ENCODE measurements at places on chromosomes 2 and 18. TPM values are rescaled to one million over a fixed set of nuclear protein-coding genes. Genes with fewer than 3 reads are reported as not detected.

Gene FOXD4L1
- total RNA-seq = not detected

Gene ACTG2
- not detected for total RNA-seq

Gene AAK1
- 19.7 TPM for total RNA-seq

GRCh38 chr18:49487711-49488310 lies 777 bp upstream of the C18orf32 start:
- peak; percentile 32 for DNase-seq

GRCh38 chr2:81437456-81438000 lies 1133.0 kb upstream of the LRRTM1 start:
- DNase-seq = no peak

DNA sequence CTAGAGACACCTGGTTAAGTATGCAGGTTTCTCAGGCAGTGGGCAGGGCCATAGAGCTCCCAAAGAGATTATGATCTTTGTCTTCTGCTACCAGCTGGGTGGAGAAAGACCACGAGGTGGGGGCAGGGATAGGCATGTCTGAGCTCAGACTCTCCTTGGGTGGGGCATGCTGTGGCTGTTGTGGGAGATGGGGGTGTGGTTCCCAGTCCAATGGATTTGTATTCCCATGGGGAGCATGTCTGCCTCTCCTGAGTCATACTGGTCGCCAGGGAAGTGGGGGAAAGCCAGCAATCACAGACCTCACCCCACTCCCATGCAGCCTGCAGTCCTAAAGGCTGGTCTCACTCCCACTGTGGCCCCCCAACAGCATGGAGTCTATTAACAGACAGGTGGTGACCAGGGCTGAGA lies 31.4 kb upstream of the RHOB start:
- no peak for DNase-seq

DNA sequence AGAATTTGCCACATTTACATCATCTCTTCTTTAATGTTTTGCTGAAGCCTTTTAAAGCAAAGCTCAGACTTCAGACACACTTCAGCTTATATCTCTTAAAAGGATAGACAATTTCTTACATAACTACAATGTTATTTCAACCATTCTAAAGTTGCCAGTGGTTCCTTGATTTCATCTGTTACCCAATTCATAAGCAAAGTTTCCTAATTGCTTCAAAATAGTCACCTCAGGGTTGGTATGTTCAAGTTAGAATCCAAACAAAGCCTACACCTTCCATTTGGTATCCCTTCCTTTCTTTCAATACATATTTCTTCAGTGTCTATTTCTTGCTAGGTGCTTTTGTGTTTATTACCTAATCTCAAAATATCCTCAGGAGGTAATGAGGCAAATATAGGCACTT lies 60.6 kb downstream of the ZNF385B start:
- DNase-seq = no peak

DNA sequence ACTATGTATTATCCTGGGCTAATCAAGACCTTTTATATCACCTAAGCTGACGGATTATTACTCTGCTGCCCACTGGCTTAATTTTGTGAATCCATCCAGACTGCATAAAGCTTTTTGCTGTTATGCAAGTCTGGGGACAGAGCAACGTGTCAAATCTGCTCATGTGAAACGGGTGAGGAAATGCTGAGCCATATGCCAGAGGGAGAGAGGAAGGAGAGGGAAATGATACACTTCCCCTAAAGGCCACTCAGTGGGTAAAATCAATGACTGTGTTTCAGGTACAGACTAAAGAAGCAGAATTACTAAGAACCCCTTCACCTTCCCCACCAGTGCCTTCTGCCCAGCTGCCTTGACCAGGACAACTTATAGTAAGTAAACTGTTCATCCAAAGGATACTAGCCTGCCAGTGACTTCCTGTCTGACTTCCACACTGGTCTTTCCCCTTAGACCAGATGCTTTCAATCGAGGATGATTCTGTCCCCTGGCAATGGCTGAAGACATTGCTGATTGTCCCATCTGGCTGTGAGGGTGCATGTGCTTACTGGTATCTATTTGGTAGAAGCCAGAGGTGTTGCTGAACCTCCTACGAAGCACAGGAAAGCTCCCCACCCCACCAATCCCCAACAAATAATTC lies 43.0 kb downstream of the STAT1 start:
- DNase-seq = no peak

DNA sequence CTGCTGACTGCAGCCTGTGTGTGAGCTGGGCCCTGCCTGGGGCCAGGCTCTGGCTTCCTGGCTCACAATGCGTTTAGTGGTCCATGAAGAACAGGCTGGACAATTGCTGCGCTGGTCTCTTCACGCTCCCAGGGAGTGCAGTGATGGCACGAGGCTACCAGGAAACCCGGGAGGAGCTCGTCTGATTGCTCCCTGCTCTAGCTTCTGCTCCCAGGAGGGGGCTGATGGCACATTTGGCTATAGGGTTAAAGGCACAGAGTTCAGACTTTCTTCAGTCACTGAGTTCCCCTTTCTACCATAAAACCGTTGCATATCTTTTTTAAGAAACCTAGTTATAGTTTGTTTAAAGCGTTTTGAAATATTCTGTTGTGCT lies 60.1 kb downstream of the KCNF1 start:
- DNase-seq = no peak

DNA sequence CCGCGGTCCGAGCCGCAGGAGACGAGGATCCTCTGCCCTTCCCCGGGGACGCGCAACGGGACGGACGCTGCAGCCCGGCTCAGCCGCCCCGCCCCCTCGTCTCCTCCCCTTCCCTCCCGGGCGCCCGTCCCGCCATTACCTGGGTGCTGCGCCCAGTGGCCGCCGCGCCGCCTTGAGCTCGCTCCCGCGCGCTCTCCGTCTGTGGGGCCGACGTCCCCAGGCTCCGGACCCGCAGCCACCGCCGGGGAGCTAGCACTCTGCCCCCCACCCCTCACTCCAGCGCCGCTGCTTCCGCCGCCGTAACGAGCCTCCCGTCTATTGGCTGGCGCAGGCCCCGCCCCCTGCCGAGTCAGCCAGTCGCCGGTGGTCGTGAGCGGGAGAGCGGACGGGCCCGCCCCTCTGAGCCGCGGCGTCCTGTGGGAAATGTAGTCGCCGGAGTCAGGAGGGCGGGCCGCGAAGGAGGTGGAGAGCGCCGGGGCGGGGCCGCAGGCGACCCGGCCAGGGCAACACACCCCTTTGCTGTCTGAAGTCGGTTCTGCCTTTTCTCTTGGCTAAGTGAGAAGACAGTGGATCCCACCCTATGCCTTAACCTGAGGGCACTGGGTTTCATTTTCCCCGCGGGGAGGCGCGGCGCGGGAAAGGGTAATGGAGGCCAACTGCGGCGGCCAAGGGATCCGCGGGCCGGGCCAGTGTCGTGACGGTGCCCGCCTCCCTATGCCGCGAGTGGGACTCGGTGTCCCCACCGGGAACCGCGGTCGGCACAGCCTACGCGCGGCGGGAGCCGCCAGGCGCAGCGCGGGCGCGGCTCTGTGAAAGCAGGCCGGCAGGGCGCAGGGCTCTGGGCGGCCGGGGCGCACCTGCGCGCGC lies at the start of gene SAP130:
Gene SAP130 (minus strand): TSS at position 259 of the 867 bp plus-strand sequence. CDS start 1,767 bp downstream, outside the sequence.
- peak; percentile 96 for DNase-seq

DNA sequence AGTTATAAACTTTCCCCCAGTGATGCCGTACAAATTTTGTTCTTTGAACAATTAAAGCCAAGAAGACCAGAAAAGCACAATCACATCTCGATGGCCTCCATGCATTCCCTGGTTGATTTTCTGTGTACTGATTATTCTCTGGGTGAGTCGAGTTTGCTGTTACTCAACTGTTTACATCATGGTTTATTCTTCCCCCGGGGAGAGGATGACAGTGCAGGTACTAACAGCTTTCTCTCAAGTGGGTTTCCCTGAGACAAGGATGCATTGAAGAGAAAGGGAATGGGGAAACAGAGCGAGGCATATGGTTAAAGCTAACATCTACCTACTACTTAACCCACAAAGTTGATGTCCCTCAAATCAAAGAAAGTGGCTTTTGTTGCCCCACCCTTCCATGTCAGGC lies 410.8 kb upstream of the FANCL start:
- DNase-seq = no peak

GRCh38 chr2:183248866-183249567 lies 124.8 kb downstream of the NUP35 start:
- peak; percentile 56 for DNase-seq

GRCh38 chr2:172472446-172473033 lies 45.2 kb downstream of the ITGA6 start:
- DNase-seq = no peak

GRCh38 chr18:71831039-71831438 lies 713.1 kb downstream of the CBLN2 start:
- DNase-seq = peak; percentile 76

All from HT1080 (cell line).